ENCODE measurements at places on chromosomes 1 and 21.

- DNase-seq = no peak
Measured at GRCh38 chr1:236746785-236747184, 48.3 kb upstream of the MTR start.

GRCh38 chr1:197674286-197674685 lies 101.0 kb downstream of the DENND1B start:
- DNase-seq = no peak

DNA sequence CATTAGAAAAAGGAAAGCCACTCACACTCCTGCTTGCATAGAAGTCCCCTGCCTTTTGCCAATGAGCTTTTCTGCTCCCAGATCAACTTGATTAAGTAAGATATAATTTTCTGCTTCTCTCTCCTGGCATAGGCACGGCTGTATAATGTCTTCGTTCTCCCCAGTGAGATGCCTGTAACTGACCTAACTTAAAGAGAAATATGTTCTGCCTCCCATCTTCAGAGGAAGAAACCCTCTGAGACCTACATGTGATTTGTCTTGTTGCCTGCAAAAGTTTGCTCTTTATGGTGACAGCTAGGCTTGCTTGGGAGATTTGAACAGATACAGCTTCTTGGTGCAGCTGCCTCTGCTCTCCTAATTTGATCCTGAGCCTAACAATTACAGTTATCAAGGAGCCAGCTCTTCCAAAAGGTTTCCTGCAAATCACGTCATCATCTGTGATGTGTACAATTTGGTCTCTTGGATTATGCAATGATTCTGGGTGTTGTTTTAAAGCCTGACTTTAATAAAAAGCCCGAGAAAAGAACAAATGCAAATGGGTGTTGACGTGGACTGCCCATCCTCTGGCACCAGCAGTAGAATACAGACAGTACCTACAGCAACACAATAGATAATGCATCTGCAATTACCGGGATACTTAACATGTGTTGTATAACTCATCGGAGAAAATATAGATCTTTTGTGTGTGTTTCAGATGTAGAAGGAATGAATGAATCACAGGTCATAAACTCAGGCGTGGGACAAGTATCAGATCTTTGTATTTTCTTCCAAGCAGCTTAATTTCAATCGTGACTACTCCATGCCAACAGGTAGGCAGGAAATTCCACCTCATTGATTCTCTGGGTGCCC lies 76.2 kb upstream of the KAZN start:
- no peak for DNase-seq

DNA sequence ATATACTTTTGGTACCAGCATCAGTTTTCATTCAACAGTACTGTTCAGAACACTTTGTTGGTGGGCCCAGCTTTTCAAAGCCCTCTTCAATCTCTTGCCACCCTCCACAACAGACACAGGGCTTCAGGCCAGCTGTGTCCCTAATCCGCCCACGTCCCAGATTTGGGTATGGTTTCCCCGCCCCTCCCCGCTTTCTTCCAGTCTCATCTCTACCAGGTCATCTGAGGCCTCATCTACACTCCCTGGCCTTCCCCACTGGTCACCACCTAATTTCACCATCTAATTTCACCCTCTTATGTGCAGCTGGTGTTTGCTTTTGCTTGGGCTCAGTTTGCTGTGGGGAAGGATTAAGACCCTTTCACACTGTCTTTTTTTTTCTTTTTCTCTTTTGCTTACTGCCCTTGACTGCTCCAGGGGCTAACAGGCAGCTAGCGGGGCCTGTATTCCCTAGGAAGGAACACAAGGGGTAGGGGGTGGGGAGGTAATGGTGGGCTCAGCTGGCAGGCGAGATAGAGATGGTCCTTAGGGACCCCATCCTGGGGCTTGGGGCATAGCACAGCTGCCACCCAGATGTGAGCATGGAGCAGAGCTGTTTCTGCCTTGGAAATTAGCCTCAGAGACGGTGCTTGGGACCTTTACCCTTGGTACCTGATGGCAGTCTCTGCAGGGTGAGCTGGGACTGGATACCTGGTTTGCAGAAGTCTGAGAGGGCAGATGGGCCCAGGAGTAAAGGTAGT lies 3.8 kb upstream of the EPB41 start:
- no peak for DNase-seq

DNA sequence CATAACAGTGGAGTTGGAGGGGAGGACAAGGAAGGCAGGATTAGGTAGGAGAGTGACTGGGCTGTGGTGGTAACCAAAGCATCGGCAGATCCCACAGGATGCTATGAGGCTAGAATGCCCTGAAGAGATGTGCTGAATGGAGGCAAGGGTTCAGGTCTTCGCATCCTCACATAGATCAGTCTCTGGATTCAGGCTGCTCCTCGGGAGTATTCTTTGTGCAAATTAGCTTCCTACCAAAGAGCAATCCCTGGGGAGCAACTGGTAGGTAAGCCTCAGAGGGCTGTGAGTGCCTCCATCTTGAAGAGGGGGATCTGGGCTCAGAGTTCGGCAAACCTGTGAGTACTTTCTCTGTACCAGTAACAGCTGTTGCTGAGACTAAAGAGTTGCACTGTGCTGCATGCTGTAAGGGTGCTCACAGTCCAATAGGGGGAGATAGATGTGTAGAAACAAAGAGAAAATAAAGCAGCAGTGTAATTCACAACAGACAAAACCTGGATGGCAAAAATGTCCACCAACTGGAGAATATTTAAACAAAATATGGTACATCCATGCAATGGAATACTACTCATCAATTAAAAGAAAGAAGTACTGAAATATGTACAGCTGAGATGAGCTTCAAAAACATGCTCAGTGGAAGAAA lies 322.4 kb upstream of the DEPDC1 start:
- no peak for DNase-seq

DNA sequence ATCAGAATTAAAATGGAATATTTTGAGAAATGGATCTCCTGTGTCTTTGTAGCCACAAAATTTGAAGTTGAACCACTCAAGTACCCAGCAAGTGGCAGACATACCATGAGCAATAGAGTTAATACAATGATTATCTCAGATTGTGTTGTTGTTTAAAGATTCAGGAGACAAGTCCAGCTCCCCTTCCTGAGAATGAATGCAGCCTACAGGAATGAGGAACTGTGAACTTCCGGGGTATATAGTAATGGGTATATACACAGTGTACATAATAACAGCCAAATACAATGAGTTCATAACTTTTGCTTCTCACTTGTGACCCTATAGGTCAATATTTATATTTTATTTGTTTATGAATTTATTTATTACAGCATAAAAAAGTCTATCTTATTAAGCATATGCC lies 445.0 kb downstream of the SETD4 start:
- DNase-seq = no peak

DNA sequence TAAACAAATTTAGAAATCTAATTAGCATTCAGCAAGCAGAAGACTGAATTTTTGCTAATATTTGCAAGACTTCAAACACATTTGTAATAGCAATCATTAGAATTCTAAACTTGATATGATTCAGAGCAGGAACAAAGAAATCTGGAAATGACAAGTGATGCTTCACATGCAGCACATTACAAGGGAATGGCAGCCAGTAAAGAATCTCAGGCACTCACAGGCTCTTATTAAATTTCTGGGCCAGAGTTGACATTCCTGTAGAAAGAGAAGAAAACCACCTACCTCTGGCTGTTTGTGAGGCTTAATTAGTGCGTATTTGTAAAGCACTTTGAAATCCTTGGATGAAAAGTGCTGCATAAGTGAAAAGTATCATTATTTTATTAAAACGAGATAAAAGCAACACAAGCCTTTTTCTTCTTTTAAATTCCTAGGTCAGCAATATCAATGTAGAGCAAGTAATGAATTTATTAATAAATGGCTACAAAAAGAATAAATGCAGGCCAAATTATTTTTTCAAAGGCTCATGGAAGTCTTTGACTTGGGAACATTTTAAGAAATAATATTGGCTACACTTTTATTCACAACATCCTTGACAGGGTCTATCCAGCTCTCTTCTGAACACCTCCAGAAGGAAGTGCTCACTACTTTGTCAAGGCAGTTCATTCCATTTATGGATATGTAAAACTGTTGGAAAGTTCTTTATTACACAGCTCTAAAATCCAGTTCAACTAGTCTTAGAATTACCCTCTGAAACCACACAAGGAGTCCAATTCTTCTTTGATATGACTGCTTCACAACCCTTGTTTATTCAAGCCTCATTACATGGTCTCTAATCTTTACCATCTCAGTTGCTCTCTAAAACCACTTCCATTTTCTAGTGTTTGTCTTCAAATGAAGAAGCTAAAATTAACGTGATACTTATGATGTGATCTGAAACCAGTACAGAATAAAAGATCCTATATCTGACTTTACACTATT lies 32.1 kb upstream of the SCYL3 start:
- DNase-seq = no peak

DNA sequence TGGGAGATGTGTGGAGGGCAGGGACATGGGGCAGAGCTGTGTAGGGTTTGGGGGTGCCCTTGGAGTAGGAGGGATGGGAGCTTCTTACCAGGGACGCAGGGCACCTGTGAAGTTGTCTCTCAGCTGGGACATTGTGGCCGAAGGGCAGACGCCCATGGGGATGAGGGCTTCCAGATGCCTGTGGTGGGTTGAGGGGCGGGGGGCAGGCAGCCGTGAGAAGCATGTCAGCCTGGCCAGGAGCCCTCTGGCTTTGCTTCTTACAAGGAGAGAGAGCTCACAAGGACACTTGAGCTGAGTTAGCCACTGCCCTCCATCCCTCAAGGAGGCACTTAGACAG lies 8.5 kb downstream of the A3GALT2 start:
- DNase-seq = no peak

- DNase-seq = no peak
Measured at GRCh38 chr1:13694886-13695684, 4.9 kb upstream of the PRDM2 start.

DNA sequence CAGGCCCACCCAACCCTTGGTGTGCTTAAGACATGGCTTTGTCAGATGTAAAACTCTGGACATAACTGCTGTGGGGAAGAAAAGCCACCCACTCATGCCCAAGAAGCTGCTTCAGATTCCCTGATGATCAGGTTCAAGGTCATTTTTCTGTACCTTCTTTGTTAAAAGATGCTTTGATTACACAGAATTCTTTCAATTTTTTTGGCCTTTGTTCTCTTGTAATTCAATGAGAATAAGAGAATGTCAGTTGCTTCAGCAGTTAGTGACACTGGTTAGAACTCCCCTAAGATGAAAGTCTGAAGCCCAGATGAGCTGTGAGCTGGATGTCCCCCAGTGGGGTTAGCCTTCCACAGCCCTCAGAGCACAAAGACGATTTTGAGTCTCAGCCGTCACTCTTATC lies 152.7 kb downstream of the CHRM3 start:
- DNase-seq = no peak

GRCh38 chr1:94863919-94864318 lies 43.8 kb downstream of the SLC44A3 start:
- DNase-seq = no peak

DNA sequence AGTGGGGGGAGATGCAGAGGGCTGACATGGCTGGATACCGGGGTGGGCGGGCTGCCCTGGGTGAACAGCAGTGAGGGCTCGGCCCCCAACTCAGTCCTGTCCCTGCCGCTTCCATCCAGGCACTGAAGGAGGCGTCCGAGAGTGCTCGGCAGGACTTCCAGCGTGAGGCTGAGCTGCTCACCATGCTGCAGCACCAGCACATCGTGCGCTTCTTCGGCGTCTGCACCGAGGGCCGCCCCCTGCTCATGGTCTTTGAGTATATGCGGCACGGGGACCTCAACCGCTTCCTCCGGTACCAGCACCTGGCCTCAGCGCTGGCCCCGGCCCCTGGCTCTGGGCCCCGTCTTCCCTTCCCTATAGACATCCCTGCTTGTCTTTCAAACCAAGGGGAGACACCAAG lies 15.6 kb downstream of the NTRK1 start:
- no peak for DNase-seq

- no peak for DNase-seq
Measured at GRCh38 chr1:233998891-233999290, 94.4 kb downstream of the SLC35F3 start.

DNA sequence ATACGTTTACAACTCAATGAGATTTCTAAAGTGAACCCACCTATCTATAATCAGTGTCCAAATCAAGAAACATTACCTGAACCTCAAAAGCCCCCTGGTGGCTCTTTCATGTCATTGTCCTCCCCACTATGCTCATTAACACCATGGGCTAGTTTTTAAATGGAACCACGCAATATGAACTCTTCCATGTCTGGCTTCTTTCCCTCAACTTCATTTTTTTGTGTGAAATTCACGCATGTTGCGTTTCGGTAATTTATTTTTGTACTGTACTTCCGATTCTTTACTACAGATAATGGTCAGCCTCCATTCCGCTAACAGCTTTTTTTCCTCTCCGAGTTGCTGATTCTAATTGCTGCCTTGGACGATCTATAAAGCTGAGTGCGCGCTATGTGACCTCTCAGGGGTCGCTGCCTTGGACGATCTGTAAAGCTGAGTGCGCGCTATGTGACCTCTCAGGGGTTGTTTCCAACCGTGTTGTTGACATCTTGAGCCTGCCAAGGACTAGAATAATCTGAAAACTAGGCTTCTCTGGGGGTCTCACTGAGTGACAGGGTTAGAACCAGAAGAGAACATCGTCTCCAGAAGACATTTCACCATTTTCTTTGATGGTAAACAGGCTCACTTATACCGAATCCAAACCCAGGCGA lies 1.1 kb upstream of the CACYBP start:
- DNase-seq = peak; percentile 74

DNA sequence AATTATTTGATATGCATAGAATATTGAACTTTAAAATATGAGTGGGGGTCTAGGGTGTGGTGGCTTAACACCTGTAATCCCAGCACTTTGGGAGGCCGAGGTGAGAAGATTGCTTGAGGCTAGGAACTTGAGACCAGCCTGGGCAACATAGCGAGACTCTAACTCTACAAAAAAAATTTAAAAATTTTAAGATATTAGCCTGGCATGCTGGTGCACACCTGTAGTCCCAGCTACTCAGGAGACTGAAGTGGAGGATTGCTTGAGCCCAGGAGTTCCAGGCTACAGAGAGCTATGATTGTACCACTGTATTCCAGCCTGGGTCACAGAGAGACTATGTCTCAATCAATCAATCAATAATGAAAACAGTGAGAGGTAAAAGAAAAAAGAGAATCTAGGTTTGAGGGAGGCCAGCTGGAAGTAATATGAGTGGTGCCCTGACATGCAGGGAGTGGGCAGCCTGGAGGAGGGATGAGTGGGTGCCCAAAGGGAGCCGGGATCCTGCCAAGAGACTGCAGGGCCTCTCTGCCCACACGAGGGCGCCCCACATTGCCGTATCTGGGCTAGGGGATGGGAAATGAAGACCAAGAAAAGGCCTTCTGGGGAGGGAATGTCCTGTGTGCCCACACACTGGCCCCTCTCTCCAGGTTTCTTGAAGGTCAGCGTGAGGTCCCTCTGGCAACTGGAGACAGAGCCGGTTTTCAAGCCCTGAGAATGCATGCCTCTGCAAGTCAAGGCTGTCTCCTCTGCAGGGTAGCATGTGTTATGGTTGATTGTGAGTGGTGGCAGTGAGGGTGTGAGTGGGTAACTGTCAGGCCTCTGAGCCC lies 93.9 kb upstream of the PPM1J start:
- DNase-seq = peak; percentile 74

- no peak for DNase-seq
Measured at GRCh38 chr21:46154955-46155513, 345 bp downstream of the FTCD start.

Data from germinal center (tissue), 1 donor.